ENCODE measurements at places on chromosomes 7 and 10.
A peak's percentile ranks its signal among the peaks of the same experiment; 100 is the strongest.

DNA sequence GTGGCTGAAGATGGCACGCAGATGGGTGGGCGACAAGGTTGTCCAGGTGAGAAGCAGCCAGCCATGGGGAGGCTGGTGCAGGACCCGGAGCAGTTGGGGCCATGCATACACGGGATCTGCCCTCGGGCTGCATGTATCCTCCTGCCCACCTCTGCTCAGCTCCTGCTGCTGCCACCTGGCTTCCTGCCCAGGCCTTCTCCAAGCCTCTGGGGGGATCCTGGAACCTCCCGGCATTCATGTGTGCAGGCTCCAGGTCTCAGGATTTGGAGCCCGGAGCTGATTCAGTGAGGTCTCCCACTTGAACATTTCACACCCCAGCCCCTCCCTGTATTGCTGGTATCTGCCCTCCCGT lies 27.0 kb downstream of the PDGFA start:
- DNase-seq, result no peak

GRCh38 chr10:23418051-23418681 lies 20.7 kb upstream of the OTUD1 start:
- DNase-seq, result no peak

DNA sequence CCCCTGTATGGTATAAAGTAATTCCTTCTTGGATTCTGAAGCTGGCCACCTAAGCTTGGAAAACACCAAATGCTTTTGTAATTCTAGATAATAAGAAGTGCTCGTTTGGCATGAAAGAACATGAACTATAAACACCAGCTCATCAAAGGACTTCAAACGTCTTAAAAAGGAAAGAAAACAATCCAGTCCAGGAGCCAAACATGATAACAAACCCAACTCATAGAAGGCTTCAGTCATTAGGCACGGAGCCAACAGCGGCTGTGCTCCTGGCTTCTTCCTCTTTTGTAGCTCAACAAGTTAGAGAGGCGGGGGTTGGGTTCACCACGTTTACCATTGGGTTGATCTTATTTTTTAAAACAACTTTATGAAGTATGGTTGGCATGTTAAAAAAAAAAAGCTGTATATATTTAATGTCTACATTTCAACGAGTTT lies 56.4 kb upstream of the ECHDC3 start:
- peak; percentile 73 for DNase-seq

DNA sequence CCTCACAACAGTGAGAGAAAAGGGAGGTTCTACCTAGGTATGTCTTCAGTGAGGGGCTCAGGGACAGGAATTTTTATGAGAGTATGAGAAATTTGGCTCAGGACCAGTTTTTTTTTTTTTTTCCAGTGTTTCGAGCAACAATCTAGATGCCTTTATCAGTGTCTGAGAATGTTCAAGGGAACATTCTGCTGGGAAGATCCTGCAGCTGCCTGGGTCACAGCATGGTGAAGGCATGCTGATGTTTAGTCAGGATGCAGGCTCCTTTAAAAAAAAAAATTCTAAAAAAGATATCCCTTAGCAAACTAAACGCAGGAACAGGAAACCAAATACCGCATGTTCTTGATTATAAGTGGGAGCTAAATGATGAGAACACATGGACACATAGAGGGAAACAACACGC lies 31.0 kb downstream of the SBDS start:
- DNase-seq, result no peak

- DNase-seq, result no peak
Observed at GRCh38 chr10:118405928-118406327, 63.8 kb upstream of the FAM204A start.

DNA sequence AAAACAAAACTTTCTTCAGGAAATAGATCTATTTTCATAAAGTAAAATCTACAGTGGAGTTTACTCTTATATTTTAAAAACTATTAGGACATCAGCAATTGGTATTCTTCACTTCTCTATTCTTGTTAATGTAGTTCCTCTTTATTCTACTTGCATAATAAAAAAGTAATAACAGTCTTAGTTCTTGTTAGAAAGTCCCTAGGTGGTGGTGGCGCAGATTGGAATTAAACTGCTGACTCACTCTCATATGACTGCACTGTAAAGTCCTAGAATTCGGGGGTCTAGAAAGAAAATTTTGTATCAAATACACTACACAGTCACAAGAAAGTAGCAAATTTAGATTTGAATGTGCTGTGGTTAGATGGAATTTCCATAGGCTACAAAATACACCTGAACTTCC lies 44.6 kb upstream of the TES start:
- no peak for DNase-seq

- no peak for DNase-seq
Observed at GRCh38 chr10:113993489-113993991, 50.1 kb upstream of the ADRB1 start.

GRCh38 chr7:25482631-25483030 lies 254.3 kb upstream of the NPVF start:
- no peak for DNase-seq

GRCh38 chr10:125190414-125190813 lies 30.1 kb upstream of the CTBP2 start:
- no peak for DNase-seq

- DNase-seq, result no peak
Observed at GRCh38 chr10:6161921-6162320, 40.8 kb upstream of the PFKFB3 start.

DNA sequence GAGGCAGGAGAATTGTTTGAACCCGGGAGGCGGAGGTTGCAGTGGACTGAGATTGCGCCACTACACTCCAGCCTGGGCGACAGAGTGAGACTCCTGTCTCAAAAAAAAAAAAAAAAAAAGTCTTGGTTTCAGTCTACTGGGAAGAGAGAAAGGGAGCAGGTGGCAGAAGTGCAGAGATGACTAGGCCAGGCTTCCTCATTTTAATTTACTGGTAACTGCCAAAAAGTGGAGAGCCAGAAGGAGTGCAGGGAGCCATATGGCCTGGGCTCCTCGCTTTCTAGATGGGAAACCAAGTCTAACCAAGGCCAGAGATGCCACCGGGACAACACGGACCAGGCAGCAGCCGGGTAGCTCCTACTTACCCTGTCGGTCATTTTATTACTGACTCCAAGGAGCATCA lies 12.2 kb downstream of the SEPHS1 start:
- DNase-seq, result no peak

DNA sequence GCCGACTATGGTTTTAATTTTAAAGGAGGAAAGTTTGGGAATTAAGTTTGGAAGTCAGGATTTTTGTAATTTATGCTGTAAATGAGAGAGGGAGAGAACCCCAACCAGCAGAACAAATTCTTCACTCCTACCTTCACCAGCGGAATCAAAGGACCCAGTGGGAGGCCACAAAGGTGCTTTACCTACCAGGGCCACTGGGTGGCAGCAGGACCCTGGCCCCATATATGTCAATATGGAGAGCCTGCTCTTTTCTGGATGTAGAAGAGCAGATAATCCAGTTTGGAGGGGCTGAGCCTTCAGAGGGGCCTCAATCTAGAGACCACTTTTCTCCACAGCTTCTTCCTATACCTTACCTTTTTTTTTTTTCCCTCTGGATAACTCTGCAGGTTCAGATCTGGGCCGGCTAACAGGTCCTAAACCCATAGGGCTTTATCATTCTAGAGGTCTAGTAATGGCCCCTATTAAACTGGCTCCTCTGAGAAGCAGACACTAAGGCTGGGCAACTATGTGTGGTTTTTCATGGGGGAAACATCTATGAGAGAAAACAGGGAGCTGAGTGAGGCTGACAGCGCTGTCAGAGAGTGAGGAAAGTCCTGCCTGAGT lies 8.5 kb upstream of the SCD start:
- DNase-seq, result peak; percentile 45

DNA sequence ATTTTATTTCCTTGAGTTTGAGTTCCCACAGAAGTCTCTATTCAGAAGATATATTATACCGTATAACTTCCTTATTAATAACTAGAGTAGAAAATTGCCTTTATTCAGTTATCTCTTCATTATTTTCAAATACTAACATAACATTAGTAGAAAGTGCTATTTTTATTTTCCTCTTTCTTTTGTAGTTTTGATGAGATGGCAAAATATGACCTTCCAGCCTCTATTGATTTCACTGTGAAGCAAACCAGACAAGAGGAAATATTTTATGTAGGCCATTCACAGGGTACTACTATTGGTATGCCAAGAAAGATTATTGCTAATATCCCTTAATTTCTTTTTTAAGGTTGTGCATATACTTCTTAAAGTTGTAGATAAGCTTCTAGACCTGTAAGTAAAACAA lies 7.9 kb downstream of the LIPJ start:
- DNase-seq, result no peak

DNA sequence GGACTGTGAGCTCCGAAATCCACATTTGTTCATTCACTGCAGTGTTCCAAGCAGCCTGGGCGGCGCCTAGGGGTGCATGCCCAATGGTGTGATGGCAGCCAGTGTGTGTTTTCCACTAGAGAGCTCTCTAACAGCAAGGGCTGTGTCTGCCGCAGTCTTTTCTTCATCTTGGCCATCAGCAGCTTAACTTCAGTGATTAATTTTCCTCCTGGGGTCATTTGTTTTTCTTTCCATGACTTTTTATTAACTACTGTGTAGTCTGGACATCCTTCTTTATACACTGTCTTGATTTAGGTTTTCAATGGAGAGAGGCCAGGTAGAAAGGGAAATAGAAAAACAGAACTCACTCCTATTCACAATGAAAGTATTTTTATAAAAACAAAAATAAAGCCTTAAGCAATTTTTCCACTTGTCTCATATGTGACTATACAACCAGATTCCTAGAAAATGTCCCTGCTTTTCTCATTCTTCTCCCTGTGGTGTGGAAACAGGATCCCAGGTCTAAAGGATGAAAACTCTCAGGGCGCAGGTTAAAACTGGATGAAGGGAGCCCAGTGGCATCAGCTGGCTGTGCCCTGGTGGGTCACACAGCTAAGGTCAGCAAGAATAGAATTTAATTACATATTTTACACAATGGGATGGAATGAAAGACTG lies 176.8 kb downstream of the PKD1L1 start:
- no peak for DNase-seq

DNA sequence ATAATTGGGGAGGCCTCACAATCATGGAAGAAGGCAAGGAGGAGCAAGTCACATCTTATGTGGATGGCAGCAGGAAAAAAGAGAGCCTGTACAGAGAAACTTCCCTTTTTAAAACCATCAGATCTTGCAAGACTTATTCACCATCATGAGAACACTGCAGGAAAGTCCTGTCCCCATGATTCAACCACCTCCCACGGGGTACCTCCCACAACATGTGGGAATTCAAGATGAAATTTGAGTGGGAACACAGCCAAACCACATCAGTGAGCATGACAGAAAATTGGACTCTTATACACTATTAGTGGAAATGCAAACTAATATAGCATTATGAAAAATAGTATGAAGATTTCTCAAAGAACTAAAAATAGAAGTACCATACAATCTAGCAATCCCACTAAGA lies 271.2 kb downstream of the MAGI2 start:
- no peak for DNase-seq

GRCh38 chr10:614139-614711 lies 75.2 kb downstream of the DIP2C start:
- DNase-seq, result no peak

- no peak for DNase-seq
Observed at GRCh38 chr10:105192861-105193260, 551.8 kb downstream of the SORCS3 start.

DNA sequence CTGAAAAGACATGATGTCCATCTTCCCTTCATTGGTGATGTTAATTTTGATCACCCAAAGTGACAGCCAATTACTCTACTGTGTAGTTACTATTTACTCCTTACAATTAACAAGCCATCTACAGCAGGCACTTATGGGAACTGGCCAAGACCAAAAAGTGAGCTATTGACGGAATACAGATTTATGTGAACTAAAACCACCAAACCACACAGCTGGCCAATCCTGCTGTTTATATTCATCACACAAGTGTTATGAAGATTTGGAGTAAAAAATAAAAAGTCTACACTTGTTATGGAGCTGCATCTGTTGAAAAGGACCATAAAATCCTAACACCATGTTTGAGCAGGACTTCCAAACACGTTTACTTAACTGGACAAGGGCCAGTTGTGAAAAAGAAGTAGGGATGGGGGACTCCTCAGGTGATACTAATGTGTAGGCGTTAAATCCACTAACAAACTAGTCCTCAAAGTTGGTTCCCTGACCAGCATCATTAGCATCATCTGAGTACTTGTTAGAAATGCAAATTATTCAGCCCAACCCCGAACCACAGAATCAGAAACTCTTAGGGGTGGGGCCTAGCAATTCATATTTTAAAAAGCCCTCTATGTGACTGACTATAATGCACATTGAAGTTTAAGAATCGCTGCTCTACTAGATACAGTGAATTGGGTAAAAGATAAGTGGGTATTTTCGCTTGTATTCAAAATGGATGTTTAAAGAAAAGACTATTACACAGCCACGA lies 11.6 kb downstream of the MCMBP start:
- DNase-seq, result no peak

GRCh38 chr7:94212160-94212559 lies 182.5 kb upstream of the COL1A2 start:
- no peak for DNase-seq

GRCh38 chr7:1049006-1049741 lies 4.8 kb downstream of the GPR146 start:
- DNase-seq, result no peak

GRCh38 chr10:111473361-111473760 lies 396.5 kb downstream of the ADRA2A start:
- DNase-seq, result no peak

- DNase-seq, result no peak
Observed at GRCh38 chr7:123070702-123071286, 75.3 kb upstream of the TAS2R16 start.

GRCh38 chr7:142348921-142349405 lies 91.1 kb upstream of the PRSS58 start:
- DNase-seq, result no peak

GRCh38 chr7:665736-666453 lies 60.6 kb upstream of the DNAAF5 start:
- DNase-seq, result no peak

DNA sequence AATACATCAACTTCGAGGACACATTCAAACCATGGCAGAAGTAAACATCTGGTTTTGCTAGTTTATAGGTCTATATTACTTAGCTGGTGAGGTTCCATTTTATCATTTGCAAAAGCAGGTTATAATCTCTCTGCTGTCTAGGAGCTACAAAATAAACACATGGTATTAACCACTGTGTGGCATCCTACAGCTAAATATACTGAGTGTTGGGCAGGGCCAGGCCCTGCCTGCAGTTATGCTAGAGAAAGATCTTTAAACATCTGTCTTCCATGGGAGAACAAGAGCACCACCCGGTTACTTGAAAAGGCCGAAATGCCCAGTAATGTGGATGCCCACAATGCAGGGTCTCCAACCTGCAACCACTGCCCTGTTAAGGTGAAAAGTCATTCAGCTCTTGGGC lies 20.6 kb upstream of the FKBP9 start:
- no peak for DNase-seq

GRCh38 chr7:2307690-2308107 lies 6.5 kb downstream of the SNX8 start:
- DNase-seq, result no peak

DNA sequence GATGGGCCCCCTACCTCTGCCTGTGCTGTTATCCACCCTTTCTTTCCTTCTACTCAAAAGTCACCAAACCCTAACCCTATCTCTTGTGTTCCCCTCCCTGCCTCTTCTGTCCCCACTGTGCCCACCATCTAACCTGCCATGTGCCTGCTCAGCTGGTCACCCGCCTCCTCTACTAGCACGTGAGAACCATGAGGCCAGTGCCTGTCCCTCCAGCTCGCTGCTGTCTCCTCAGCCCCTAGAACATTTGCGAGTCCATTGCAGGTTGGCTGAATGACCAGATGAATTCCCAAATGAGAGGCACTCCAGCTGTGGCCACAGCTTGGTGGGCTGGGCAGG lies 129.0 kb downstream of the ARHGAP22 start:
- no peak for DNase-seq

- DNase-seq, result no peak
Observed at GRCh38 chr7:18700147-18700546, 204.6 kb downstream of the HDAC9 start.

GRCh38 chr10:92291921-92292845 lies 1.2 kb downstream of the MARCHF5 start:
- peak; percentile 50 for DNase-seq
